ENCODE measurements at places on chromosomes 7 and 10.
A peak's percentile ranks its signal among the peaks of the same experiment; 100 is the strongest.

- no peak for DNase-seq
Measured at GRCh38 chr7:37211097-37211880, 237.4 kb downstream of the ELMO1 start.

- DNase-seq = no peak
Measured at GRCh38 chr7:101140339-101140699, 13.4 kb downstream of the SERPINE1 start.

DNA sequence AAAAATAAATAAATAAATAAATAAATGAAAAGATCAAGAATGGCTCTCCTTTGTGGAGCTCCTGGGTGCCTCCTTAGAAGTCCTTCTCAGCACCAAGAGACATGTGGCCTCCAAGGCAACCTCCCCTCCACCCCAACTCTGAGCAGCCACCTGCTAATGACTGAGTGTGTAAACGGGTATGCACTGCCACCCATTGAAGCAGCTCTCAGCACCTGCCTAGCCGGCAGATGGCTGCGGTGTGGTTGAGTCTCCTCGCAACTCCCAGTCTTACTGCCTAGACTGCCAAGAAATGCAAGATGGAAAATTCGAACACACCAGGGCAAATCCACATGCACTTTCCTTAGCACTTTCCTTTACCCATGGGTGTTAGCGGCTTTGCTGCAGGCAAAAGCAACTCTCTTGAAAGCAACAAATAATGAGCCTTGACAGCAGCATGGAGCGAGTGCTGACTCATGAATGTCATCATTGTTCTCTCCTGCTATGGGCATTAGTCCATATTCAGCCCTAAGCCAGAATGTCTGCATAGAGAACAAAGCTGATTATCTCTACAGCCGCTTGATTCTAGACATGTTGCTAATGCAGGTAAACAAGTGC is 913.9 kb upstream of the AUTS2 start:
- no peak for DNase-seq

DNA sequence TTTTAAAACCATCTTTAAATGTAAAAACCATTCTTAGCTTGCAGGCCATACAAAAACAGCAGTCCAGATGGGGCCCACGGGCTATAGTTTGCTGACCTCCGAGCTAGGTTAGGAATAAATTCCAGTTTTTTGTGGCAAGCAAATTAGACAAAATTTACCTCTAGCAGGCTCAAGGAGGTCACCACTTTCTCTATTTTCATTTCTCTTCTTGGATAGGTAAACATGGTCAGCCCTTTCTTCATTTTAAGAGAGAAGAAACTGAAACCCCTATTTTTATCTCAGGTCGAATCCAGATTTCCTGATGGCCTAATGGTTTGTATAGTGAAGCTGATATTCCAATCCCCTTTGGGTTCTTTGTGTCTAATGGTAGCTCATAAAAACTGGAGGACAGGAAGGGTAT is 10.7 kb downstream of the IKZF5 start:
- DNase-seq = no peak

DNA sequence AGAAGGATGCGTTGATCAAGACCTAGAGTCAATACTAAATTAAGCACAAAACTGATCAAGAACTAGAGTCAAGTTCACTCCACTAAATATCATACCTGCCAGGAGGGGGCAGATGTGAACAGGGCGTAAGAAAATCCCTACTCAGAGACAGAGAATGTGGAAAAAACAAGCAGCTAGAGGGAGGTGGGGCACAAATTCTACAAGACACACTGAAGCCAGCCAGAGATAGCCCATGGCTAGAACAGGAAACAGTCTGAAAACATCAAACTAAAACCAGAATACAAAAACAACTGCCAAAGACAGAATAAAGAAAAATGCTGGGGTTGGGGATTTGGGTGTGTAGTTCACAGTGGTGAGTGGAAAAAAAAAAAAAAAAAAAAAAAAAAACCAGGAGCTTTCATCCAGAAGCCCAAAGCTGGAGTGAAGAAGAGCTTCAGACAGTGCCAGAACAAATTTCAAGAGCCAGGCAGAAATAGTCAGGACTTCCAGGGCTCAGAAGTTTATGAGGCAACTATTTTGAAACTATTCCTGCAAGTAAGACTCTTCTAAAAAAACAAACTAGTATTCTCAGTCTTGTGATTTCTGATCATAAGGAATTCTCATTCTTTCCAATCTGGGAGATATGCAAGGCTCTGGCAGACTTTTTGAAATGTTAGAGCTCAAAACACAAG is 118.3 kb downstream of the CCDC71L start:
- DNase-seq = peak; percentile 44

DNA sequence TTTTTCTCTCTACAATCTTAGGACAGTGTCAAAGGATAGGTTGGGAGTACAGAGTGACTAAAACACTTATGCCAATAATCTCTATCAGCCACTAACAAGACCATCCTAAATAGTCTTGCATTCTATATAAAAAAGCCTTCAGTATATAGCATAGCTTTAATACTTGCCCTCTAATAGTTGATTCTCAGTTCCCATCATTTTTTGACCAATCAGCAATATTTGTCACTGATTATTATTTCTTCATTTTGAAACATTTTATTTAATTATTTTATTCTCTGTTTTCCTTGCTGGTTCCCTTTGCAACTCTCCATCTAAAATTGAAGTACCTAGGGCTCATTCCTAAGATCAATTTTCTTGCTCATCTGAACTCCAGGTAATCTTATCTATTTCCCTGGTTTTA is 470.0 kb downstream of the MAGI2 start:
- DNase-seq = no peak

DNA sequence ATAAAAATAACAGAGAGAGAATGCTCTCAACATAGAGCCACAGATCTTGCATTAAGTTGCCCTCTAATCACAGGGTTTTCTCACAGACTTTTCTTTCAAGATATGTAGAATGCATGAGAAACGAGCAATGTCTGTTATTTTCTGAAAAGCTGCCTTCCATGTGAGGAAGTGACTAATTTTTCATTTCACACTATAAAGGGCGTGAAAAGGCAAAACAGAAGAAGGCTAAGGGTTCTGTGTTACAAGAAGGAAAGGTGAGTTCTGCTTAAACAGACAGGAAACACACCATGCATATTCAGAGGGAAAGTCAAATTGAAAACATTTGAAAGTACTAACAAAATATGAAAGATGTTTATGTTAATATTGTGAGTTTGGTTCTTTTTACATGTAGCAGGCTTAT is 189.2 kb downstream of the SEMA3D start:
- DNase-seq = no peak

DNA sequence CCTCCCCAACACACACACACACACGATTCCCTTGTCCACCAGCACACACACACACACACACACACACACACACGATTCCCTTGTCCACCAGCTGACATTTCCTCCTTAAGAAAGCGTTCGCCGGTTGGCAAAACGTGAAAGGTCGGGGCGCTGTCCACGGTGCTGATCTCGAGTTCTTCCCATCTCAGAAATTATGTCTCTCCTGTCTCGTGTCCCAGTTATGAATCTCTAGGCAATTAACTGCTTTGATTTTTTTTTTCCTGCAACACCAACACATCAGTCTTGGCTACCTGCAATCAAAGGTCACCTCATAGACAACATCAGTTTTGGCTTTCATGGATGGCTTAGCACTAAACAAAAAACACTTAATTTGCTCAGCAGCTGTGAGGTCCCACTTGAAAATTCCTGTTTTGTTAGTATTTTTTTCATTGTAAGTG is 1.9 kb downstream of the INA start:
- peak; percentile 19 for DNase-seq

- DNase-seq = no peak
Measured at GRCh38 chr10:2681891-2682290, 385.5 kb upstream of the PFKP start.

DNA sequence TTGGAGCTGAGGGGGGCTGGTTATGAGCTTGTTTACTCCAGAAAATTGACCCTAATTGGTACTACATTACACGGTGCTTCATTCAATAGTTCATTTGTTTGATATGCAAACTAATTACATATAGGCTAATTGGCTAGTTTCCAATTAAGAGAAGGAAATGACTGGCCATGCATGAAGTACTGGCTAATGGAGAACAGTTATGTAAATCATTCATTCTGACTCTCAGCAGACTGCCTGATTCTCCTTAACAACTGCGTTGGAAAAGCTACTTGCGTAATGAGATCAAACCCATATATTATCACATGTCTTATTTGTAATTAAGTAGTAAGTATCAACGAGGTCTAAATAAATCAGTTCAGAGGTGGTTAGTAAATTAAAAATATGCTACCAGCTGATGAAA is 81.8 kb upstream of the CTTNBP2 start:
- DNase-seq = no peak

DNA sequence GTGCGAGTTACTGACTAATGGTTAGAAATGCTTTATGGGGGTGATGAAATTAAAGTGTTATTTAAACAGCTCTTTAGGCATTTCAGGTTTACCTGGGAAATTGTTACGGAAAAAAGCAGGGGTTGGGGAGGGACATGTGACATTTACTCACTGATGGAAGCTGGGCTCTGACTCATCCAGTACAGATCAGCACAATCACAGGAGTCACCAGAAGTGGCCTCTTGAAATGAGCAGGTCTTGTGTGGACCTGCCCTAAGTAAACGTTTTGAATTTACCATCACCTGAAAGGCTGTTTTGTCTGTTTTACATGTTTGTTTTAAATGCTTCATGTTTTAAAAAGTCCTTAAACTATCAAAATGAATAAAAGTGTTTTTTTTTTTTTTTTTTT is 2.3 kb downstream of the GLRX3 start:
- DNase-seq = peak; percentile 13

DNA sequence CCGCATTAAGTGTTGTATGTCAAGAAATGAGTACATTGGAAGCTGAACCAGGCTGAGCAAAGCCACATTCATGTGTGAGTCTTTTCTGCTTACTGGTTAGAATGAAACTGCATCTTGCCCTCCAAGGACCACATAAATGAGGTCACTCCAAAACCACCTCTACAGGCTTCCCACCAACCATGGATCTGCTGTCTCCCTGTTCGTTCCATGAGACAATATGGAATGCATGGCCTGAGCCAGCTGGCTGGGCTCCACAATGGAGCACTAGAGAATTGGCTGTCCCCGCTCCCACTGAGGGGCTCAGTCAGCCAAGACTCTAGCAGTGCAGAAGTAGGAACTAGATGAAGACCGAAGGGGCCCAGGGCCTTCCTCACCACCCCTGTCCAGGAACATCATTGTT is 120.8 kb downstream of the TNS3 start:
- no peak for DNase-seq

- no peak for DNase-seq
Measured at GRCh38 chr7:137080516-137081203, 212.2 kb downstream of the CHRM2 start.

DNA sequence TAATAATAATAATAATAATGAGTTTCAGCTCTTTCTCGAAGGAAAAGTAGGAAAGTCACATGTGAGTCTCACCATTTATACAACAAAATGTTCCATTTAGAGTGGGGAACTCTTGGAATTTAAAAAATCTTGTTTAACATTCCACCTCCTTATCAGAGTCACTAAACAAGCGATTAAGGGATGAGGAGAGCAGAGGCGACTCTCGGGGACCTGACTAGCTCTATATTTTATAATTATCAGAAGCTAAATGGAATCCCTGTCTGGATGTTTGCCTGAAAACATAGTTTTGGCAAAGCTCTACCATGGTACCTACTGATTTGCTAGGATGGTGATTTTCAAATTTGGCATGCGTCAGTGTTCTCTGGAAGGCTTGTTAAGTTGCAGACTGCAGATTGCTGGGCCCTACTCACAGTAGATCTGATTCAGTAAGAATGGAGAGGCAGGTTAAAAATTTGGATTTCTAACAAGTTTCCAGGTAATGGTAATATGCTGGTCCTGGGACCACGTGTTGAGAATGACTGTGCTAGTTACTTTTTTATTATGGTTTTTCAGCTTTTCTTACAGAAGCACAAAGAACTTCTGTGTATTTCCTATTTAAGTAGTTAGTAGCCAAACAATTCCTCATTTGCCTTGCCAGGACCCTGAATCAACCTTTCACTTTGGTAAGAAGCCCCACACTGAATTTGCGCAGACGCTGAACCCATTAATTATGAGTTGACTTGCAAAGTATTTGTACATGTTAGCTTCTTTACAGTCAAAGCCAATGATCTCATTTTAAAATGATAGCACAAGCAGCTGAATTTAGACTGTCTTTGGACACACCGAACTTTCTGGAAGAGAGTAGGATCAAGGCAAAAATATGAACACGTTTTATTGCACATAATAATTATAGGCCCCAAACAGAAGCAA is 39.5 kb downstream of the CPED1 start:
- no peak for DNase-seq

GRCh38 chr10:66835400-66835799 is 90.4 kb upstream of the LRRTM3 start:
- DNase-seq = no peak

DNA sequence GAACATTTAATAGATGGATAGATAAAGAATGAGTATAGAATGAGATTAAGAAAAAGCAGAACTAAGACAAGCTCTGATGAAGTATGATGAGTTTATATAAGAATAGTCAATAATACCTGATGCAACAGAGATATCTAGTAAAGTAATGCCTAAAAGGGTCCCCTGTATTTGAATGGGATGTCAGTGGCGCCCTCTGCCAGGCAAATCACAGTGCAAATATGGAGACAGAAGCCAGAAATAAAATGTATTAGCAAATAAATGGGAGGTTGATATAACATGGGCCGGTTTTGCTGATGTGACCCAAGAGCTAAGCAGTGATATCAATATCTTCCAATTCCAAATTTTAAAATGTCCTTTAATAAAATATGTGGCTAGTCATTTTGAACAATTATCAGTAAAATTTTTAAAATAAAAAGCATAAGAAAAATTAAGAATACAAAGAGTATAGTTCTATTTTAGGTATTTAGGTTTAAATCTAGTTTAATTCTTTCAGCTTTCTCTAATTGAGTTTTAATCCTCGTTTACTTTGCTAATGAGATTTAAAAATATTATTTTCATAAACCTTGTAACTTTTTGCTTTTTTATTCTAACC is 62.6 kb downstream of the ADK start:
- no peak for DNase-seq

DNA sequence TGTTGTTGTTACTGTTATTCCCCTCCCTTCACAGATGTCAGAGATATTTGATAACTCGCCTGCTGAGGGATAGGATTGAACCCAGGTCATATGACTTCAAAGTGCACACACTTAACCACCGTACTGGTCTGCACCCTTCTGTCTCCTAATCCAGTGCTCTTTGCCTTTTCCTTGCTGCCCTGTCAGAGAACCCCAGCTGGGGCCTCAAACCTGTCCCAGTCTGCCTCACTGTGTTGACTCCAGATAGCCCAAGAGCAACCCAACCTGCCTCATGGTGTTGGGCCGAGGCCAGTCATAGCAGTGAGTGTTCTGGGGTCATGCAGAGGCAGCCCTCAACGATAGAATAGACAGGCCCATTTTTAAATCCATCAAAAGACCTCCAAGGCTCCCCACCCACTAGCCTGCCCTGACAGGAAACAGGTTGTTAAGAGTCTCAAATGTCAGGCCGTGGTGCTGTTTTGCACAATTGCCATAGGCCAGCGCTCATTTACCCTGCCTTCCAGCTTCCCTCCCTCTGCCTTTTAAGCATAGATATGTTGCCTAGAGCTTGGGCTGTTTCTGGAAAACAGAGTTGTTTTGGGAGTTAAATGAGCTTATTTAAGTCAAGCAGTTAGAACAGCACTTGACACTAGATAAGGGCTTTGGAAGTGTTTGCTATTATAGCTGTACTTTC is 37.0 kb upstream of the PDCD4 start:
- no peak for DNase-seq

- no peak for DNase-seq
Measured at GRCh38 chr7:130372402-130373165, 7.7 kb upstream of the CPA1 start.

All from LNCaP clone FGC (cell line).